Stimulated activated CD4-positive, alpha-beta T cell treated with anti-CD3 and anti-CD28 coated beads, TNF-alpha, amount 100 ng/mL, for 1 hour (primary cell): ENCODE measurements at places on chromosomes 3 and 15.
A peak's percentile ranks its signal among the peaks of the same experiment; 100 is the strongest.

- DNase-seq, result no peak
These were observed 607 bp upstream of the SENP2 start for GRCh38 chr3:185585518-185585858.

- no peak for DNase-seq
These were observed 208.4 kb upstream of the KBTBD8 start for GRCh38 chr3:66789580-66790237.

GRCh38 chr3:195268576-195269309 is 2.2 kb downstream of the XXYLT1 start:
- no peak for DNase-seq

GRCh38 chr3:66761093-66761780 is 236.9 kb upstream of the KBTBD8 start:
- no peak for DNase-seq

- no peak for DNase-seq
These were observed 233.1 kb downstream of the EBLN2 start for GRCh38 chr3:73294537-73294936.

GRCh38 chr15:69311319-69311721 is 12.6 kb downstream of the PAQR5 start:
- DNase-seq, result no peak

GRCh38 chr3:41141433-41142167 is 57.7 kb upstream of the CTNNB1 start:
- no peak for DNase-seq

DNA sequence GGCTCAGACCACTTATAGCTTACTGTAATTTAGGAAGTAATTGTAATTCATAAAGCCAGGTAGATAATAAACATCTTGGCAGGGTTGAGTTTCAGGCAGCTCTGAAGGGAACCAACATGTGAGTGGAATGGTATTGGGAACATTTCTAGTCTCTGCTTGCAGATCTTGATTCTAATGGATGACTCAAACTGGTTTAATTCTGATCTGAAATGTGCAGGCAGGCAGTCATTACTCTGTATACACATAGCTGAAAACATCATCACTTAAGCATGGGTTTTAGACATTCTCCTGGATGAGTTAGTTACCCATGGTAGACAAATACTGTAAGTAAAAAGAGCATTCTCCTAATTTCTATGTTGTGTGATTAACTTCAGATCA is 317.0 kb upstream of the TPRG1 start:
- DNase-seq, result no peak

GRCh38 chr15:28123408-28124023 is 24.4 kb upstream of the OCA2 start:
- peak; percentile 28 for DNase-seq

DNA sequence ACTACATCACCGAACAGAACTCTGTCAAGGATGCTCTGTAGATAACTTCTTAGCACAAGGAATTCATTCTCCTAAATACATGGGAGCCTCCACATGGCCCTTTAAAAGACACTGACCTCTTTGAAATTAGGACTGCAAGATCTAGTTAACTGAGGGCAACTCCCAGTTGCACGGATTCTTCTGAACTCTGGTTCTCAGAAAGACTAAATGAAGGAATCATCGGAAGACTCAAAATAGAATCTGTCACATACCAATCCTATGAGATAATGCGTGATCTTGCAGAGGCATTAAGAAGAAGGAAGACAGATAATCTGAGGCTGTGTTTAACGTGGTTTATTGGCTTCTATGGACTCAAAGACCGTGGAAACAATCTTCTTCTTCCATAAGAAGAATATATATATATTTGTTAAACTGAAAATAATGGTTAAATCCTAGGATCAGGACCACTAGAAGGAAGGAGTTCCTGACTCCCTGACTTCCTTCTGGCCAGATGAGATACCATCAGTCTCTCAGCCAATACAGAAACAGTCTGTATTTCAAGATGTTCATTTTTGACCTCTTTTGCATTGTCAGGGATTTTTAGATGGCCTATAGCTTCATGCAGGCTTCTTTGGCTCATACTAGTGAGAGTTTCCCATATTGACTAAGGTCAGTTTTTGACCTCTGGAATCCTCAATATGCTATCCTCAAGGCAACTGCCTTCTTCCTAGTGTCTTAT is 33.9 kb upstream of the TBC1D23 start:
- DNase-seq, result no peak

DNA sequence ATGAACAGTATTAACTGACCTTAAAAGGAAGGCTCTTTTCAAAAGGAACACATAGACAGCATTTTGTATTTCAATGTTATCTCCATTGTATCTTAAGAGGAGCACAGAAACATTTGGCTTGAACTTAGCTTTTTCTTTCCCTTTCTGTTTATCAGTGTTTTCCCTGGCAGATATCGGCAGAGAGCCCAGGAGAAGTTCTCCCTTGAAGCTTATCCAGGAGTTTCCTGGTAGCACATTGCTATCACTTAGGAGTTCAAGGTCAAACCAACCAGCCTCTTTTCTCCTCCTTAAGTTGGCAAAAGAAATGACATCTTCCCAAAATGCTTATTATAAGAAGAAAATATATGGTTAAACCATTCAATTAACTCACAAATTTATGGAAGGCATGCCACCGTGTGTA is 344.6 kb upstream of the UBE2E2 start:
- DNase-seq, result no peak

- no peak for DNase-seq
These were observed 67.7 kb upstream of the WNT5A start for GRCh38 chr3:55554634-55555425.

DNA sequence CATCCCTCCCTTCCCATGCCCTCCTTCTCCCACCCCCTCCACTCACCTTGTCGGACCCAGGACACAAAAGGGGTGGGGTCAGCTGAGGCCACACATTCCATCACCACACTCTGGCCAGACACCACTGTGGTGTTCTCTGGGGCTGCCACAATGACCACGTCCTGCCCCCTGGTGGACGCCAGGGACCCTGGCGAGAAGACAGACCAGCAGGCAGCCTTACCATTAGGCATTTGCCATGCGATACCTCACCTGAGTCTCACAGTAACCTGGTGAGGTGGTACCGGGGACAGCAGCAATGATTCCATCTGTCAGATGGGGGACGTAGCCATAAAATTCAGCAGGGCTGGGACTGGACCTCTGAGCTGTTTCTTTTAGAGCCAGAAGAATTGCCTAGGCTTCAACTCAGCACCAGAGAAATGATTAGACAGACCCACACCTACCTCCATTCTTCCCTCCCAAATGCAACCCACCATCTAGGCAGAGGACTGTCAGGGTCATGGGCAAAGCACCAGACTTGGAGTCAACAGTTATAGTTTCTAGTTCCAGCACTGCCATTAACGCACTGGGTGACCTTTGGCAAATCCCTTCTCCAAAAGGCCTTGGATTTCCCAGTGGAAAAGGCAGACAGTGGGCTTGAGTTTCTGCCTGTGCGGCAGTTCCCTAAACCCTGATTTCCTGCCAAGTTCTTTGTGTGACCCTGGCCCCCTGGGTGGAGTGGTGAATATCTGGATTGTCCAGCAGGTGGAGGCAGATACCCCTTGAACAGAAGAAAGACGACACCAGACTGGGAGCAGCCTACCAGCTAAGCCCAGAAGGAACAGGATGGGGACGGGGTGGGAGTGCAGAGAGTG is 21.8 kb downstream of the IGDCC4 start:
- no peak for DNase-seq

DNA sequence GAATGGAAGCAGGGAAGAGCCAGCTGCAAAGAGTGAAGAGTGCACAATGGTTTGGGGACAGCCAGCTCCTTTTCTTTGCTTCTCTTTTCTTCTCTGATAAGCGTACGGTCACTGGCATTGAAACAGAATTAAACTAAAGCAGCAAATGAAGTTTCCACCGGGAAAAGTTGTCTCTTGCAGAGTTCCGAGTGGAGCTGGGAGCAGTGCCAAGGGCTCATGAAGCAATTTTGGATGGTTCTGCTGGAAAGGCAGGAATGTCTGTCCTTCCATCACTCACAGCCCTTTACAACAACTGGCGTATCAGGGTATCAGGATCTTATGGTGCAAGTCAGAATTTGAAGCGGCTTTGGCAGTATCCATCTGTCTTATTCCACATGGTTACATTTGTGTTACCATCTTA is 1042.9 kb downstream of the NTRK3 start:
- no peak for DNase-seq
